ENCODE measurements at places on chromosomes 11 and 22.

DNA sequence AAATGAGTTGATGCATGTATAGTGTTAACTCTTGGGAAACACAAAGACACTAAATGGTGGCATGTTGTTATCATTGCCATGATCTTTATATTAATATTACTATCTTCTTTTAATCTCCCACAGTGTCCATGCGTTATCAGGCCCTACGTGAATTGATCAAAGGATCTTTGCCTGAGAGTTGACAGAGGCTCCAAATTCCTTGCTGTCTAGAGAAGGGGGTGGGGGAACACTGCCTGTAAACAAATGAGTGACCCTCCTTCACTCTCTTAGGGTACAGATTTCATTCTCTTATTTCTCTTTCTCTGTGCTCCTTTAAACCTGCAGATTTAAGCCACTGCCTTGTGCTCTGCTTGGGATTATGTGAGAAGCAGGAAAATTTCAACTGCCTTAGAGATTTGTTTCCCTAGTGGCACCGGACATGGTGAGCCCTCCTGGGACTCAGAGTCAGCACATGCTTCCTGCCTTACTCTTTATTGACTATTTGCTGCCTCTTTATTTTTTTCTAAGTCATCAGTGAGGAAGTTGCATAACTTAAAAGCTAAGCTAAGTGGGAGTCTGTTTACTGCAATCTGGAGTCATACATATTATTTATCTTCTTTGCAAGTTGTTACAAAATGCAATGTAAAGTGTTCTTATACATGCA, 122.9 kb downstream of the MAML2 start:
- no peak for DNase-seq

- no peak for DNase-seq
Measured at GRCh38 chr11:129645943-129646342, 169.7 kb upstream of the TMEM45B start.

GRCh38 chr11:11876458-11876857, 34.7 kb downstream of the USP47 start:
- no peak for DNase-seq

GRCh38 chr11:11230802-11231562, 122.1 kb downstream of the CSNK2A3 start:
- DNase-seq: peak; percentile 12

GRCh38 chr11:128593281-128593680, 5.9 kb upstream of the ETS1 start:
- DNase-seq: no peak

DNA sequence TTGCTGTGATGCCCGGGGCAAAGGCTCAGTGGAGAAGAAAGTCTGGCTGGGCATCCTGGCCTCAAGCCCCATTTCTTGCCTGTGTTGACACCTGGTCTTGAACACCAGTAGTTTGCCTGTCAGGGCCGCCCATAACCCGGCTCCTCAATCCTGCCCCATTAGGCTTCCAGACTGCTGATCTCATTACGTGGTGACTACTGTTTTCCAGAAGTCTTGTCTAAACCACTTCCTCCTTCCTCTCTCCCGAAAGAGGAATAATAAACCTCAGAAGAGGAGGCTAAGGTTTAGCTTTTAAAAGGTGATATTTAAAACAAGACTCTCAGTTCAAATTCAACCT, 97.7 kb downstream of the CD44 start:
- DNase-seq: no peak

GRCh38 chr11:77406396-77406795, 67.5 kb downstream of the PAK1 start:
- DNase-seq: no peak

DNA sequence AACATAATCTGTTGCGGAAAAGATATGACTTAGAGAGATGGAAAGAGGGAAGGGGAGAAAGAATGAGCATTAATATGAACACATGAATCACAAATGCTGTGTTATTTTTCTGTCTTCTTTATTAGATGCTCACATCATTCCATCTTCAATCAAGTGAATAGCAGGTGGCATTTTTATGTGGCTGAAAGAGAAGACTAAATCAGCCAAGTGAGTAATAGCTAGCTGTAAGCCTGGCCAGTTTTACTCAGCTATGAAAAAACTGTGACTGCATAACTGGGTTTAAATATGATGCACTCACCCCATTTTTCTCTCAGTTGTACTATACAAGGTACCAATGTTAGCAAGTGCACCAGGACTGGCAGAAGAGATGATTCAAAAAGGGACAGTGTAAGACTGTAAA, 571.1 kb downstream of the JRKL start:
- DNase-seq: no peak

DNA sequence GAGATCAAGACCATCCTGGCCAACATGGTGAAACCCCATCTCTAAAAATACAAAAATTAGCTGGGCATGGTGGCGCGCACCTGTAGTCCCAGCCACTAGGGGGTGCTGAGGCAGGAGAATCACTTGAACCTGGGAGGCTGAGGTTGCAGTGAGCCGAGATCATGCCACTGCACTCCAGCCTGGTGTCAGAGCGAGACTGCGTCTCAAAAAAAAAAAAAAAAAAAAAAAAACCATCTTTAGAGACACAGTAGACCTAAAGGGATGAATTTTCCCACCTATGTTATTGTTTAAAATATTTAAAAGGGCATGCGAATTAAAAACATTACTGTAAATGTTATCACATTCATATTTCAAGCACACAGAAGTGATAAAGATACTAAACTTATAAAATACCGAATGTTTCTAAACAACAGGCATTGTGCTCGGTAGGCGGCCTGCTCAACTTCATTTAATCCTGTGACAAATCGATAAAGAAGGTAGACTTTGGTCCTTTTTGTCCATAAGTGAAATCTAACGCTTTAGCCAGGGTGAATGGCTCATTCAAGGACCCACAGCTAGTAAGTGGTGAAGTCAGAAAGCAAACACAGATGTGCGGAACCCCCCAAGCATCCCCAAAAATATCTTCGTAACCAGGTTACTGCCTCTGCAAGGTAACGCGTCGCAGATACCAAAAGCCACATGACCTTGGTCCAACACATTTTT, 16.1 kb downstream of the NCAPD3 start:
- peak; percentile 46 for DNase-seq

GRCh38 chr22:49094151-49094550, 733.5 kb downstream of the BRD1 start:
- no peak for DNase-seq

- DNase-seq: no peak
Measured at GRCh38 chr22:46428602-46429324, 93.2 kb downstream of the TRMU start.

DNA sequence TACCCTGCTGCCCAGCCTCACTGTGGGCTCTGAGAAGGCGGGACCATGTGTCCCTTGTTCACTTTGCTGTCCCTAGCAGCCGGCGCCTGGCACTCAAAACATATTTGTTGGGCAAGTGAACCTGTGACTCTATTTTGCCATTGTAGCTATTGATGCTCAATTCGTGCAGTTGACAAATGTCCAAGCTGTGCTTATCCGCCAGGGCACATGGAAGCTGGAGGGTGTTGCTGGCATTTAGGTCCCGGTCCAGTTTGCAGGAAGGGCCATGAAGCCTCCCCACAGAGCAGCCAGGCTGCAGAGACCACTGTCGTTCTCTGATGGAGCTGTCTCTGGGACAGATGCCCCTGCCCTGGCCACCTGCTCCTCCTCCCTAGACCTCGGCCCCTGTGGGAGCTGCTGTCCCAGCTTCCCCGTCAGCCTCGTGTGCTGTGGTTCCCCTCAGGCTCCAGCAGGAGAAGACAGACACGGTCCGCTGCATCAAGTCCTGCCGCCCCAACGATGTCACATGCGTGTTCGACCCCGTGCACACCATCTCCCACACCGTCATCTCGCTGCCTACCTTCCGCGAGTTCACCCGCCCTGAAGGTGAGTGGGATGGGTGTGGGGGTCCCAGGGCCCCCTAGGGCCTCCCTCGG, 71.5 kb downstream of the FBLN1 start:
- DNase-seq: no peak

DNA sequence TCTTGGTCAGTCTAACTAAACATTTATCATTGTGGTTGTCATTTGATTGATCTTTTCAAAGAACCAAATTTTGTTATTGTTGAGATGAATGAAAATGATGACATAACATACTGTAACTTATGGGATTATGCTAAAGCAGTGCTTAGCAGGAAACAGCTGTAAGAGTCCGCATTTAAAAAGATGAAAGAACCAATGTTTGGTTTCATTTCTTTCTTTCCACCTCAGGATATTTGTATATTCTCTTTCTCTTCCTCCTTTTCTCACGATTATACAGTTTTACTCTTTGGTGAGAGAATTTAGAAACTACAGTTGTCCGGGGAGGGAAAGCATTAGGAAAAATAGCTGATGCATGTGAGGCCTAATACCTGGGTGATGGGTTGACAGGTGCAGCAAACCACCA, 23.1 kb downstream of the PIH1D2 start:
- no peak for DNase-seq

- DNase-seq: no peak
Measured at GRCh38 chr11:125468852-125469251, 27.2 kb downstream of the FEZ1 start.

- peak; percentile 32 for DNase-seq
Measured at GRCh38 chr11:20156280-20156875, 3.9 kb downstream of the DBX1 start.

DNA sequence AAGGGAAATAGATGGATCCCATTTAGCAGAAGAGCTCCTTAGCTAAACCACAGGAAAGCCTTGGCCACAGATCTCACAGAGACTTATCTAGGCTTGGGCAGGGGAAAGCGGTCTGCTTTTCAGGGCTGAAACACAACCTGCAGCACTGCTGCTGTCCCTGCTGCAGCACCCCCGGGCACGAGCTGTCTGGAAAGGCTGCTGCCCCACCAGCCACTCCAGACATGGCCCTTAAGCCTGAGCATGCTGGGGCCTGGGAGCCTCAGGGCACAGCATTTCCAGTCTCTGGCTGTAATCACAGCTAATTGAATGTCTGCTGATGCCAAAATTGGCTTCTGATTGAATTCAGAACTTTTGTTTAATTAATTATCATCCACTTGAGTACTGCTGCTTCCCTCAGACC, 115.0 kb downstream of the TMPRSS5 start:
- DNase-seq: no peak

DNA sequence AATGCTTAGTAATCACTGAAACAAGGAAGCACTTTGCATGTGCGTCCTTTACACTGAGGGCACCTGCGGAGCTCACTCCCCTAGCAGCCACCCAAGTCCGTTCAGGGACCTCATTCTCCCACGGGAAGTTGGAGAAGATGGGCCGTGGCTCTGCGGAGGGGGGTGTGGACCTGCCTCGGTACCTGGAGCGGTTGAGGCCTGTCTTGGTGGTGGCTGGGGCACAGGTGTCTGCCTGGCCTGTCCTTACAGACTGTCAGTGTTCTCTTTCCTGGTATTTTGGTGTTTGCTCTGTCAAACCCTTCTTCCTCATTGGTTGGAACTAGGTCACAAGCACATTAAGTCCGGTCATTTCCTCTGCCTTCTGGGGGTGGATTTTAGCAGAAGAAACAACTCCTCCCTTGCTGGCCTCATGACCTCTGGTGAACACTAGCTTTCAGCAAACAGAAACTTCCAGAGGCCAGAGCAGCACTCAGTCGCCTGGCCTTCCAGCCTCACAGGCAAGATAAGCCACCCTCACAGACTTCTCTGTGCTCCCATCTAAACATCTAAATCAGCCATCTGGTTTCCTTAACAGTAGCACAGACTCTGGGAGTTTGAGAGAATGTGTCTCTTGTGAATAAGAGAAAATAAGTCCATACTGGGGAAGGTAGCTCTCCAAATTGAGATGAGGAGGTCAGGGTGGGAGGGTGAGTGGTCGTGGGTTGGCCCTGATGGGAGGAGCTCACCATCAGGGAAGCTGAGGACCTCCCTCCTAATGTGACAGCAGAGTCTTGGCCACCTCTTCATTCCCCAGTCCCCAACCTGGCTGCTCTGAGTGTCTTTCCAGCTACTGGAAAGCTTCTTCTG, 8.6 kb downstream of the SNAP29 start:
- no peak for DNase-seq

DNA sequence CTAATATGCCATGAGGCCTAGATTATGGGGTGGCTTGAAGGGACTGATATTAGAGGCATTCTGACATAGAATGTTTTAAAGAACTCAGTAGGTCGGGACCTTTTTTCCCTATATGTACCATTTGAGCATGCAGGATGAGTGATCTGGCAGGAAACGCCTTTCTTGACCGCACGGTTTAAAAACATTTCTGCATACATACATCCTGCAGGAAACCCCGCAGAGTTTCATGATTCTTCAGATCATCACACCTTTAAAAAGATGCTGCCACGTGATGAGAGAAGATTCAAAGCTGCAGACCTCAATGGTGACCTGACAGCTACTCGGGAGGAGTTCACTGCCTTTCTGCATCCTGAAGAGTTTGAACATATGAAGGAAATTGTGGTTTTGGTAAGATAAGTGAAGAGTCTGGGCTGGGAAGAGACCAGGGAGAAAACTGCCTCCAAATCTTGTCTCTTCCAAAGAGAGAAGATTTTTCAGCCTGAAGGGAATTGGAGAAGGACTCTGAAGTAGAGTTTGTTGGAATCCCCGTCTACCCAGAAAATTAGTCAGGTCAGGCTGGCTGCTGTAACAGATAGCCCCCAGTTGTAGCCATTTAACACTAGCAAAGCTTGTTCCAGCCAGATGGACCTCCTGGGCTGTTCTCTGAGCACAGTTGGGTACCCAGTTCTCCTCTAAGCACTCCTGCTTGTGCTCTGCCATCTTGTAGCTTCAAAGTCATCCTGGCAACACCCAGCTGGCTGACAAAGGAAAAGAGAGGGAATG, 7.4 kb downstream of the RCN1 start:
- DNase-seq: no peak

GRCh38 chr11:30304620-30305019, 18.3 kb upstream of the ARL14EP start:
- no peak for DNase-seq

DNA sequence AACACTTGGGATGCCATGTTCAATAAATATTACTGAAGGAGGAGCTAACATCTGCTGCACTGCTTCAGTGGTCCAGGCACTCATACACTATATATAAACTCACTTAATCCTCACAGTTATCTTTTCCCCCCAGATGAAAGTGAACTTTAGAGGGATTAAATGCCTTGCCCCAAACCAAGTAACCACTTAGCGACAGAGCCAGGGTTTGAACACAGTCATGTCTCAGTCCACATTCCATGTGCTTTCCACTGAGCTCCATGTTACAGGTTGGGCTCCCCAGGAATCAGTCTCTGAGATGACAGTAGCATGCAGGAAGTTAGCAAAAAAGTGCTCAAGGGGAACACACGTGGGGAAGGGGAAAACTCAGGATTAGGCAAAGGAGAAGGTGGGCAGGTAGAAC, 59.3 kb downstream of the ENDOD1 start:
- no peak for DNase-seq

GRCh38 chr11:76604081-76604625, 66.4 kb downstream of the LRRC32 start:
- no peak for DNase-seq

DNA sequence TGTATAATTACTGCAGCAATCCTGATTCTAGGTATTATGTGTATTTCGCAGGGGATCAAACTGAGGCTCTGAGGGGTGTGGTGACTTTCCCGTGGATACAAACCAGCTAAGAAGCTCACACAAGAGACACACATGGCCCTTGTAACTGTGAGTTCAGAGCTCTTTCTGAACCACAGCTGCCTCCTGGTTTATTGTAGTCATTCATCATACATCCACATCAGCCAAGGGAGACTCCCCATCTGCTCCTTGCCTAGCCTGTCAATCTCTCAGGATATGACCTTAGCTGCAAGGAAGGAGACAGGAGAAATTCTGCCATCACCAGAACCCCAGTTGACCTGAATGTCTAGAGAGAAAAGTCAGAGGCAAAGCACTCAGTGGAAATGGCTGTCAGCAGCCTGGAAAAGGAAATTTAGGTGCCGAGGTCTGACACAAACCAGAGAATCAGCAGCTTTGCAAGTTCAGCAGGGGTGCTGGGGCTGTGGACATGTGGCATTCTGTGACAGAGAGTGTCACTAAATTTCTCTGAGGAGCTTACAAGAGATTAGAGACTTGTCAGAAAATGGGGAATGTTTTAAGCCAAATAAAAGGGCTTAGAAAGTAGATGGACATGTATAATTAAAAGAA, 209.5 kb downstream of the AASDHPPT start:
- DNase-seq: no peak
